ENCODE measurements at places on chromosomes 4 and X.

DNA sequence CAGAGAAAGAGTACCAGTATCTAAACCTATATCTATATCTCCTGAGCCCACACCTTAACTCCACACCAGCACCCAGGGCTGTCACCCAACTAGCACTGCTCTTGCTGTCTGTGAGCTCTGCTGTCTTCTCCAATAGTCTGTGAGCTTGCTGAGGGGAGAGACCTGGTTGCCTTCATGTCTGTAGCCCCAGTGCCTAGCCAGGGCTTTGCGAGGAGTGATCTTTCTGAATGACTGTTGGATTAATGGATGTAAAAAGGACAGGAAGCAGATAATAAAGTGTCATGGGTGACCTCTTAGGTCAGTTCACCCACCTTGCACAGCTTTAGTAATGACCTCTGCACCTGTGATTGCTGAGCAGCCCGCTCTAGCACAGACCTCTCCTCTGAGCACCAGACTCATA lies 30.5 kb downstream of the CNGA2 start:
- DNase-seq, result no peak

- peak; percentile 6 for DNase-seq
Observed at GRCh38 chrX:3592184-3592583, 121.3 kb downstream of the PRKX start.

DNA sequence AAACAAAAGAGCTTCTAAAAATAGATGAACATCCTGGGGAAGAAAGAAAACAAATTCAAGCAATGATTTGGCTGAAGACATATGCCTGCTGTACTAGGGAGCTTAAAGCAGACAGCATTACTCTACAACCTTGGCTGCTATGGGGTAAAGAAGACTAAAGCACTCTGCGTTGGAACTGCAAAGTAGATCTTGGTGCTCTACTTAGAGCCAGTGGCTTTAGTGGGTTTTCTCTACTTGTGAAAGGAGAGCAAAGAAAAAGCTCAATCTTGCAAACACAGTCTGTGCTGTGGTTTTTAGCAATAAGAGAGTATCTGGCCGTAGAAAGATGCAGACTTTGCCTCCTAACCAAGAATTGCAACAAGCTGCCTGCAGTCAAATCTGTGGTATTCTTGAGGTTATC lies 334.7 kb upstream of the NDST3 start:
- no peak for DNase-seq

DNA sequence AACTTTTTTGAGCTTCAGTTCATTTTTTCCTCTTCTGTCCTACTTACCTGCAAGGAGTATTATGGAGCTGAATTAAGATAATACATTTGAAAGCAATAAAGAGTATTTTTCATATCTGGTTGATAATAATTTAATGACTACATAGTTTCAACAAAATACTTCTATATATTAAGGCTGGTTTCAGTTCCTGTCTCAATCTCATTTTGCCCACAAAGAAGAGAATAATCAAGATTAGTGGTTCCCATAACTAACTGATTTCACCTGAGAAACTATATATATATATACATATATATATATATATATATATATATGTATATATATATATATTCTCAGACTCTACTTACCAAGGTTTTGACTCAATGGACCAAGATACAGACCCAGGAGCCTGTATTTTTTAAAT lies 87.7 kb upstream of the ATOH1 start:
- no peak for DNase-seq

DNA sequence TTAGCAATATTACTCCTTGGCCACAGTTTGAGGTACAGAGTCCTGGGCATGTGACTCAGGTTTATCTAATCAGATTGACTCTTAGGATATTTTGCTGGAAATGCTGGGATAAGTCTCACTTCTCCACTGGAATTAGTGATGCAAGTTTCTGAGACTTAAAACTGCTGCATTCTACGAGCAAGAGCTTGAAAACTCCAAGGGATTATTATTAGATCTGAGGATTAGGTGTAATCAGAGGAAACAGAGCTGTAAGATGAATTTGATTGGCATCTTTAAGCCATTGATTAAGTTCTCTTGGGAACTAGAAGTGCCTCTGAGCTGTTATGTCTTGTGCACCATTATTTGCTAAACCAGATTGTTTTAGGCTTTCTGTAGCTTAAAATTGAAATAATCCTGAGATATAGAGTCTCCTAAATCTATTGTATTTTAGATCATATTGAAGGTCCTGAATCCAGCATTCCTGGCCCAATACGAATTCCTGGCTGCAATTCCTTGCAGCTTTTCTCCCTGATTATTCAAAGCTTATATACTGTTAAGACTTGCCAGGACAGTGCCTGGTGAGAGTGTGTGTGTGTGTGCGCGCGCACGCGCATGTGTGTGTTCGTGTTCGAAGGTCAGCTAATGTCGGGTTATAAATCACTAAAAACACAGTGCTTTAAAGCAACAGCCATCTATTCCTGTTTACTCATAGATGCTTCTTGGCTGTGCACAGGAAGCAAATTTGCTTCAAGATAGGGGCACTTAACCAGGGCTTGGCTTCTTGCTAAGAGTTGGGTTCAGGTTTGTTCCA lies 735.1 kb downstream of the STIM2 start:
- DNase-seq, result no peak

DNA sequence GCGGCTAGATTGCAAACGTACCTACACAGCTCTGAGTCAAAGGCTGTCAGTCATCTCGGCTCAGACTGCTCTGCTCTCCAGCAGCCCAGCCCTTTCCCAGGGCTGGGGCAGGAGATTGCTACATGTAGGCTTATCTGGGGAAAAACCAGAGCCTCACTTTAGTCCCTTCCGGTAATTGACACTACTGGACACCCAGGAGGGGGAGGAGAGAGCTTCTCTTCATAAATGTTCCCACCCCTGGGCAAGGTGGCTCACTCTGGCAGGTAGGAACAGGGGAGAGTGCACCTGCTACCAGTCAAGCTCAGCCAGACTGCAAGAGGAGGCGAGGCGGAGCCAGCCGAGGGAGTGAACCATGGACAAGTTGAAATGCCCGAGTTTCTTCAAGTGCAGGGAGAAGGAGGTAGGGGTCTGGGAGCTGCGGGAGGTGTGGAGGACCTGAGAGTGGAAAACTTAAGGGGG lies at the start of gene SLC6A14:
TSS of gene SLC6A14 (plus strand) at position 249 of the 459 bp plus-strand sequence. CDS start at position 353, 104 bp downstream.
- DNase-seq, result no peak

- DNase-seq, result no peak
Observed at GRCh38 chrX:112696481-112696880, 16.7 kb upstream of the LHFPL1 start.

DNA sequence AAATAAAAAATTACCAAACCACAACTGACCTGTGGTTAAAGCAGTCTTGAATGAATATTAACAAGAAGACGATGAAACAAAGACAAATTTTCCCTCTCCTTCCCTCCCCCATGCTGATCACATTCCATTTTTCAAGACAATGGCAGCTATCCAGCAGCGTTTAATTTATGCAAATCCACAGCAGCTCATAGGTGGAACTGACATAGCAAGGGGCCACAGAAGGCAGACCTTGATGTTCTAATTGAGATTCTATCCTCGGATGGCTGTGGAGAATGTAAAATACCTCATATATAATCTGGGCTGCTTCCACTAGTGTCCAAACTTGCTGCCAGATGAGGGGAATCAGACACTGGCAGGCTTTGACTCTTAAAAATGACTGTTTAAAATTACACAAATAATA lies 211.5 kb downstream of the CHRDL1 start:
- DNase-seq, result no peak

GRCh38 chr4:166290426-166290825 lies 417.4 kb downstream of the TLL1 start:
- peak; percentile 95 for DNase-seq

GRCh38 chr4:176781739-176782100 lies 11.0 kb downstream of the VEGFC start:
- no peak for DNase-seq

DNA sequence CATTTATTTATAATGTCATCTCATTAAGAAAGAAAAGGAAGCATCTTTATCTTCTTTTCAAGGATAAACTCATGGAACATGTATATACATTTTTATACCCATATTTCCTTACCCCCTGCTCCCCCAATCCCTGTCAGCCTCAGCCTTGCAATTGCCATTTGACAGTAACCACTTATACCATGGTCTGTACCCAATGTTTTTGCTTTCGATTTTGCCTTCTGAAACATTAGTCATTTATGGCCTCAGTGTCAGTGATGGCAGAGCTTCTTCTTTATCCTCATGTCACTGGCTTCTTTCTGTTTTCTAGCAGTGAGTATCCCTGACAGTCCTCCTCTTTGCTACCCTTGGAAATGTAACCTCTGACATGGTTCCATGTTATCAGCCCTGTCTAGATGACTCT lies 228.4 kb downstream of the SPRY1 start:
- DNase-seq, result no peak

DNA sequence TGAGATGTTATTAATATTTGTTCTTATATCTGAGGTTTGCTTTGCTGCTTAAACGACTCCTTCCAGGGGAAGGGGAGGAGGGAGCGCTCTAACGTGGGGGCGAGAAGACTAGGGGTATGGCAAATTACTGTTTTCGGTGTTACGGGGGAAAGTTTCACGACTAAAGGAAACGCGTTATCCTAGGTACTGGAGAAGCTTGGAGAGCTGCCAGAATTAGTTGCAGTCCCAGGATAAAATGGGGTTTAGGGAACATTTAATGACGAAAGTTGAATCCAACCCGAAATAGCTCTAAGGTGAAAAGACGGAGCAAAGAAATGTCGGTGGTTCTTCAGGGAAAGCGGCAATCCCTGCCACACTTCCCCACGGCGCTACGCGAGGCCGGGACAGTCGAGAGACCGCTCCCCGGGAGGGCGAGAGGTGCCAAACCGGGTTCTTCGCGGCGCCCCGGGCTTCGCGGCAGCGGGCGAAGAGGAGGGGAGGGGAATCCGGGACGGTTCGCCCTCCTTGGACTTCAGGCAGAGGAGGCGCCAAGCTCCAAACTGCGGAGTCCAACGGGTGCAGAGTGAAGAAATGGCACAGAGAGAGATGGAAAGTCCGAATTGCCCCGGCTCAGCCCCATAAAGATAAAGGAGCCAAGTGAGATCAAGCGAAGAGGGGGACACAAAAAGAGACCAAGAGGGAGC lies 724 bp downstream of the THOC2 start:
- no peak for DNase-seq

GRCh38 chrX:100895365-100896075 lies 21.4 kb upstream of the NOX1 start:
- peak; percentile 14 for DNase-seq

DNA sequence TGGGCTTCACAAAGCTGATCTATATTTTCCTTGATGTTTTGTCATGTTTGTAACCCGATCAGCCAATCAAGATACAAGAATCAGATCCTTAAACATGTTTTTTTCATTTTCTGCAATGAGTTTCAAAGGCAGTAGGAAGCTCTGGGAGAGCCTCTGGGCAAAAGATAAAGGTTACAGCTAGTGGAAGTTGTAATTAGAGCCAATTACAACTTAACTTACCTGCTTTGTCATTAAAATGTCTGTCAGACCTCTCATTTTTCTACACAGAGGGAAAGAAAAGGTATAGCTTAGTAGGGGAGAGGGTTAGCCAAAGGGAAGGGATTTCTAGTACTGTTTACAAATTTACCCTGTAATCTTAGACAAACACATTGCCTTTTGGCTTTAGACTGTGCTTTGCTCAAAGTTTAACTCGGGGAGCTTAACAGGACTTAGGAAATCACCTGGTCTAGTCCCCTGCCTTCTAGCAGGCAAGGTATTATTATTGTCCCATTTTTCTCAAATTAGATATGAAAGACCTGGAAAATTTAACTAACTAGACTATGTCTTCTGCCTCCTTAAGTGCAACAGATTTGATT lies 55.8 kb downstream of the FGF16 start:
- no peak for DNase-seq

- DNase-seq, result no peak
Observed at GRCh38 chr4:15398001-15398400, 29.8 kb upstream of the C1QTNF7 start.

DNA sequence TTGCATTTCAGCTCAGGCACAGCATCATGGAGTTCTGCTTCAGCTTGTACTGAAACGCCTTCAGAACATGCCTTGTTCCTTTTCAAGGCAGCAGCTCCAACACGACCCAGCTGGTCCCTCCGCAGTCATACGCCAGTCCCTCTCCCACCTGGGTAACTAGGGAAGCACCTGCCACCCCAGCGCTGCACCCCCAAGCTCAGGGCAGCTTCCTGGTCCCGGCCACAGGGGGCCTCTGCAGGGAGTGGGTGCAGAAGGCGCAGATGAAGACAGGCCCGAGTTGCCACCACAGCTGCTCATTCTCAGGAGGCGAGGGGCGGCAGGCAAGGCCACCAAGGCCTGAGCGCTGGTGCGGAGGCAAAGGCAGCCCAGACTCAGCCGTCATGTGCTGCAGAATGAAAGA lies 21.8 kb downstream of the WDR1 start:
- no peak for DNase-seq

GRCh38 chr4:168632301-168632725 lies 135.5 kb downstream of the PALLD start:
- peak; percentile 54 for DNase-seq

DNA sequence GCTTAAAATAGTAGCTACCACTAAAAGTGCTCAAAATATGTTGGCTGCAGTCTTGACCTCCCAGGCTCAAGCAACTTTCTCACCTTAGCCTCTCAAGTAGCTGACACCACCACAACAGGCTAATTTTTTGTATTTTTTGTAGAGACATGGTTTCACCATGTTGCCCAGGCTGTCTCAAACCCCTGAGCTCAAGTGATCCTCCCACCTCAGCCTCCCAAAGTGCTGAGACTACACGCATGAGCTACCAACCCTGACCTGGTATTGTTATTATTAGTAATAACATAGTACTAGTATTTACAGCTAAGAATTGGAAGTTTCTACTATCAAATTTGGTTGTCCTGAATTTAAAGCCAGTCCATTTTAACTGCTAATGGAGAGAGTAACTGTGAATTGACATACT lies 18.0 kb downstream of the STAP1 start:
- DNase-seq, result no peak

DNA sequence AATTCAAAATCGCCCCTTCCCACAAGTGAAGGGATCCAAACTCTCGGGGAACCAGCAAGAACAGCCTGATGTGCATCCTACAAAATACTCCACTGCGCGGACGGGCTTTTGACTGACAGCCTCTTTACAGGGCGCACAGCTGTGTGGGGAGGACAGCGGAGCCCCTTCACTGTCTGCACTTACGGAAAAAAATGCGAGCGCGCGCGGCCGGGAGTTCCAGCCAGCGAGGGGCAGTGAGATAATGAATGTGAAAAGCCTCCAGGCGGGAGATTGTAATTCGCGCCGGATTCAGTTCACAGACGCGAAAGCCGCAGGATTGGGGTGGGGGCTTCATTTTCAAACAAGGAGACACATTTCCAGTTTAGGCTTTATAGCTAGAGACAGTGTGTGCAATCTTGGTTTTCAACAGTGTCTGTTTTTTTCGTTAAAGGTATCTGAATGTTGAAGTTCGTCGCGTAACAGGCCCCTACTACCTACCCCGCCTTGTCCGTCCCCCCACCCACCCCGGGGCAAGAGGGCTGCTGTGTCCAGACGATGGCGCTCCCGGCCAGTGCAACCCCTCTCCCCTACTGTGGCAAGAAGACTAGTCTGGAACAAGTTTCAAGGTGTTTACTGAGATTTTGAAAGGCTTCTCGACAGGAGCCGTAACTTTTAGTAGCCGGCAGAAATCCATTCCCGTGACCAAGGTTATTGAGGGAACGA lies 1.7 kb upstream of the GPR50 start:
- DNase-seq, result peak; percentile 29

- DNase-seq, result no peak
Observed at GRCh38 chrX:72399816-72400215, 94.1 kb upstream of the CITED1 start.

GRCh38 chr4:22947851-22948250 lies 255.1 kb downstream of the GBA3 start:
- no peak for DNase-seq

GRCh38 chrX:51837921-51838320 lies 55.5 kb upstream of the MAGED1 start:
- no peak for DNase-seq

Data from HAP-1 (cell line).